ENCODE measurements at places on chromosomes 6 and 20.

- DNase-seq = no peak
Measured at GRCh38 chr20:48401359-48401758, 426.4 kb downstream of the PREX1 start.

- DNase-seq = no peak
Measured at GRCh38 chr20:42531508-42531961, 658.2 kb downstream of the PTPRT start.

- no peak for DNase-seq
Measured at GRCh38 chr20:44302026-44302669, 8.9 kb downstream of the FITM2 start.

- DNase-seq = no peak
Measured at GRCh38 chr6:119602215-119603178, 252.9 kb upstream of the MAN1A1 start.

GRCh38 chr6:42012501-42013133, 37.7 kb upstream of the TAF8 start:
- DNase-seq = no peak
